ENCODE measurements at places on chromosomes 4 and X.

GRCh38 chrX:123803331-123803983 is 56.4 kb upstream of the XIAP start:
- DNase-seq = no peak

- no peak for DNase-seq
These were observed 74.7 kb upstream of the GATB start for GRCh38 chr4:151835467-151835866.

GRCh38 chrX:74925225-74926088 is at the start of gene NEXMIF:
Gene NEXMIF (minus strand): TSS chrX:74925452.
- DNase-seq = peak; percentile 61

DNA sequence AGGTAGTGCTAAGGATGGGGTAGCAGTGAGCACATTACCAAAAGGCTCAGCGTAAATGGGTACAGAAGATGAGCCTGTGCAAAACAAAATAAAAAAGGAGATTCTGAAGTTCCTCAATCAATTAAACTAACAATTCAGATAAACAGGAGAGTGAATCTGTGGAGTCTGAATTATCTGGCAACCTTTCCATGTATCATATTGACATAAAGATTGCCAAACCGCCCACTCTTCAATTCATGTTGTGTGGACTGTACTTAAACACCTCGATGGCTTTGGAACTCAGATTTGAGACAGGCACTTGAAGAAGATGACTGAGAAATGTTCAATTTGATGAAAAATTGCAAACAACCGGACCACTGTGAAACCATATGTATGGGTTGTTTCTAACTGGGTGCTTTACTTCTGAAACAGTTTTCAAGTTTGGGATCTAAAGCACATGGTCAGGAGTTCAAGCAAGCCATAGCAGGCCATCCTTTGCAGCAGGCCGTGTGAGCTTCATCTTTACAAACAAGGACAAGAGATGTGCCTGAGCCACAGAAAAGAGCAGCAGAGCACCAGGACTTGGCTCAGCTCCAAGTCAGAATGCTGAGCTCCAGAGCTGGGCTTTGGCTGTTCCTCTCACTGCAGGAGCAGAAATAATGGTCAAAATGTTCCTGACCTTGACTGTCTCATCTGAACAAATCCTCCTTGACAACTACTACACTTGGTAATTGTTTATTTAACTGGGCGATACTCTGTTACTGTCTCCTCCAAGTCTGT is 108.1 kb downstream of the MGST2 start:
- DNase-seq = no peak

DNA sequence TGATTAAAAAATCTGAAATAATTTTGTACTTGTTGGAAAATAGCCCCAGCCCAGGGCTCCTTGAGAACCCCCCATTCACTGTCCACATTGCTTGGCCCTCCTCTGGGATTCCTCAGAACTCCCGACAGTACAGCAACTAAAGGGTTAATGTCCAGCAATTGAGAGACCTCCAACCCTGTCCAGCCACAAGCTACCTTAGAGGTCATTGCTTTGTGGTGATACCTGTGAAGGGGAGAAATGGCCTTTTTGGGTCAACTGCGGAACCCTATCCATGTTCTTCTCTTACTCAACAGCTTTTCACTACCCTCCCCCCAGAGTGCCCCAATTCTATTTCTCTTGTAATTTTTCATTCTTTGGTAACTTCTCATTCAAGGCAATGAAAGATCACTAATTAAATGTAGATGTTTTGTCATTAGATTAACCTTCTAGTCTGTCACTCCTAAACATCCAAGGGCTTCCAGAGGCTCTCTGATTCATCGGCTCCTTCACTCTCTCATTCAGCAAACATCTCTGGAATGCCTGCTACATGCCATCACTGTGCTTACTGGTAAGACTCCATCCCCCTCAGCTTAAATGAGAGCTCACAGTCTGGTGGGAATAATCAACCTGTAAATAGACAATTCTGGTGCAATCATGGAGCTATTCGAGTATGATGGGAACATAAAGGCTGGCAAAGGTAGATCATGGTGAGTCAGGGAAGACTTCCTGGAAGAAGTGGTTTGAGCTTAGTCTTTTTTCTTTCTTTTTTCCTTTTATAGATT is 241.4 kb upstream of the PGRMC2 start:
- DNase-seq = no peak

DNA sequence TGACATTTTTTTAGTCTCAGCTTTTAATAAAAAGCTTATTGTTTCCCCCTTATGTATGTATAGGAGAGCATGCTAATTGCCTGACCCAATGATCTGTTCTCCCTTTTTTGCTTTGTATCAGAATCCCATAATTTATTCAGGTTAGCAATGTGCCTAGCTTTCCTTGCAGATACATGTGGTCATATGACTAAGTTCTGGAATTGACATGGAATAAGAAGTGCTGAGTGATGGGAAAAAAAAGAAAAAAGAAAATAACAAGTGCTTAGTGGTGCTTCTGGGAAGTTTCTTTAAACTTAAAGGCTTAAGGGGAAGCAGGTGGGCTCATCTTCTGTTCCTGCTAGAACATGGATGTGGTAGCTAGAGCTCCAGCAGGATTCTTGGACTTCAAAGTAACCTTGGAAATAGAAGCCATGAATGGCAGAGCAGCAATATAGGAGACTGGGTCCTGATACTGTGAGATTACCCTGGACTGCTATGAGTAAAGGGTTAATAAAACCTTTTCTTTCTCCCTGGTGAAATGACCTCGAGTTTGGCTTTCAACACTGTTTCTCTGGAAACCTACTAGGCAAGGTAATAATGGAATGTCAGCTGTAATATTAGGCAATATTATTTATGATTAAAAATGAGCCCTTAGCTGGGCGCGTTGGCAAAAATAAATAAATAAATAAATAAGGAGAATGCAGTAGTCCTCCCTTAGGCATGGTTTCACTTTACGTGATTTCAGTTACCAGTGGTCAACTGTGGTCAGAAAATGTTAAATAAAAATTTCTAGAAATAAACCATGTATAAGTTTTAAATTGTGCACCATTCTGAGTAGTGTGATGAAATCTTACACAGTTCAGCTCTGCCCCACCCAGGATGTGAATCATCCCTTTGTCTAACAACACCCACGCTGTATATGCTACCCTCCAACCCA is 16.7 kb upstream of the RBM41 start:
- DNase-seq = no peak

DNA sequence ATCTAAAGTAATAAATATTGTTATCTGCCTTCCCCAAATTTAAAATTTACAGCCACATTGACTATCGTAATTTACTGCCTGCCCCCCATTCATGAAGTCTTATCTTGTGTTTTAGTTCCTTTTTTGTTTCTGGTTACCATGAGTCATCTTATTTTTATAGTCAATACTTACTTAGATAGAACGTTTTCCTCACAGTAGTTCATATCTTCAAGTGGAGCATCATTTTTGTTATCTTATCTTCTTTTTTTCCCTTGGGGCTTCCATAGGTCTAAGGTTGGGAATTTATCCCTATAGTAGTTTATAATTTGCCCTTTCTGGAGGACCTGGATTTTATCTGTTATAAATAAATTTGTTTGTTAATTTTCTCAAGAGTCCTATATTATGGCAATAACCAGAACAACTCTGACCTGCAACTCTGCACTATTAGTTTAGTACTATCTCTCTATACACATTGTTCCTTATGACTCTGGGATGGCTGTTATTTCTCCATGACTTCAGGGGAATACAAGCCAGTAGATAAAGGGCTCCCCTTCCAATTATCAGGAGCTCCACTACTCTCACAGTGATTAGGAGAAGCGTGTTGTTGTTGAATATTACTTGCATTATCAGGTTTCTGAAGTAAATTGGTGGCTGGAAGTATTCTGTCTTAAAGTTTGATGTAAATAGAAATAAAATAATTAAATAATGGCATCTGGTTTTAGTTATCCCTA is 330.6 kb downstream of the GALNTL6 start:
- no peak for DNase-seq

DNA sequence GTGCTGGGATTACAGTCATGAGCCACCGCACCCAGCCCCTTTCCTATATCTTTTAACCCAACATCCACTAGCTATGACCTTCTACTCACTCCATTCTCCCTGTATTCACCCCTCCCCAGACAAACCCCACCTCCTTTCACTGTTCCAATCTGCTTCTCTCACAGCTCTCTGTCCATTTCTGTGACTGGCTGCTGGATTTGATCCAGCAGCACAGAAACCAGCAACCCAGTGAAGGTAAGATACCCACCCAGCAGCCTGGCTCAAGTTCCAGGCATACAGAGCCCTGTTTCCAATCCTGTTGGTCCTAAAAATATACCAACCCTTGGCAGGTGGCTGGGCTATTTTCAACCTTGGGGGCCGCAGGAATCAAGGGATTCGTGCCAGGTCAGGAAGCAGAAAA is 56.9 kb upstream of the SMIM10 start:
- DNase-seq = no peak

DNA sequence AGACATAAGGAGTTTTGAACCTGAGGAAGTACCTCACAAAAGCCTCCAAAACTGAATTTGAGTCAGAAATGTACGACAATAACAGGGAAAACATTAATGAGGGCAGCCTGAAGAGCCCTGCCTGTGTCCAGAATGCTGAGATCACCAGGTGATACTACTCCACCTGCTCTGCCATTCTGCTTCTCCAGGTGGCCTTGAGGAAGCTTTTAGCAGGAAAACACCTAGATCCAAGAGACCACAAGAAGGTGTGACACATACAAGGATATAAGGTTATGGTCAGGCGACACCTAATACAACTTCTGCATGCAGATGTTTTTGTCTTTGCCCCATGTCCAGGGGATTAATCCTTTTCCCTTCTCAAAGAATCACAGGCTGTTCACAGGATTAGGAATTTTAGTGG is 15.3 kb downstream of the SOWAHB start:
- no peak for DNase-seq

GRCh38 chr4:112516066-112516470 is at the start of gene NEUROG2:
Gene NEUROG2 (minus strand): TSS chr4:112516180. CDS start chr4:112515475, 705 bp downstream.
- no peak for DNase-seq

DNA sequence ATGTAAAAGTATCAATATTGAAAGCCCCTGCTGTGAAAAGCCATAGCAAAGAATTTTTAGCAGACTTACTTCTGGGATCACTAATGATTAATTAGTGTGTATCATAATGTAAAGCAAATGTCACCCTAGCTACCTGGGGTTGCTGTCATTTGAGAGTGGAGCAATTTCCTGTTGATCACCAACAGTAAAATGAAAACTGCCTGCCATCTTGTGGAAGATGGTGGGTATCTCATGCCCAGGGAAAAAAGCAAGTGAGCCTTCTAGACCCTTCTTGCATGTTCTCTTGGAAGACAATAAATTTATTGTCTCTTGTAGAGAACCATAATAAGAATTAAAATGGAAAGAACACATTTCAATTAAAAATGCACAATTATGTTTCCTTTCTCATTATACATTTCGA is 360.2 kb downstream of the ZIC3 start:
- DNase-seq = peak; percentile 15

GRCh38 chr4:74618659-74619058 is 173.7 kb downstream of the AREG start:
- no peak for DNase-seq

GRCh38 chrX:149992918-149993317 is 54.6 kb upstream of the EOLA2 start:
- no peak for DNase-seq

DNA sequence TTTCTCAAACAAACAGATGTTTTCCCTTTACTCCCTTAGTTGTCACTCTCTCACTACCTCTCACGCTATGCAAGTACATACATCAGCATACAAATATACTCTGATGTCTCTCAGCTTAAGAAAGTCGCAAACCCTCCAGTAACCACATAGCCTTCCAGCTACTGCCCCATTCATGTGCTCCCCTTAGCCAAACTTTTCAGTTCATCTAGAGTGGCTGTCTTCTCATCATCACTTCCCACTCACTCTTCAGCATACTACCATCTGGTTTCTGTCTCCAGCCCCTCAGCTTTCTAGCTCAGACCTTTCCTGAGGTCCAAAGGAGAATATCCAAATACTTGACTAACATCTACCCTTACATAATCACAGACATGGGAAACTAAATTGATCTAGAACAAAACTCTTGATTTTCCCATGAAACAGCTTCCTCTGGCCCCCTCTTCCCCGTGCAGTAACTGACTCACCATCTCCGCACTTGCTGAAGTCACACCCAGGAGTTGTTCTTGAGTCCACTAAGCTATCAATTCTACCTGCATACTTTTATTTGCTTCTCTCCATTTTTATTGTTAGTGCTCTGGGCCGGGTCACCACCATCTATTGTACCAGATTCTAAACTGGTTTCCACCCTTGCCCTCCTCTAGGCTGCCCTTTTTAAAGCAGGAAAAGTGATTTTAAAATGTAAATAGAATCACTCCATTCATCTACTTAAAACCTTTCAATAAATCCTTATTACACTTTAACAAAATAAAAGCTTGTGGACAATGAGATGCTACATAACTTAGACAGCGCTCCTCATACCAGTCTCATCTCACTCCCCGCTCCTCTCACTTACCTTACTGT is 57.2 kb downstream of the CASP6 start:
- DNase-seq = no peak

DNA sequence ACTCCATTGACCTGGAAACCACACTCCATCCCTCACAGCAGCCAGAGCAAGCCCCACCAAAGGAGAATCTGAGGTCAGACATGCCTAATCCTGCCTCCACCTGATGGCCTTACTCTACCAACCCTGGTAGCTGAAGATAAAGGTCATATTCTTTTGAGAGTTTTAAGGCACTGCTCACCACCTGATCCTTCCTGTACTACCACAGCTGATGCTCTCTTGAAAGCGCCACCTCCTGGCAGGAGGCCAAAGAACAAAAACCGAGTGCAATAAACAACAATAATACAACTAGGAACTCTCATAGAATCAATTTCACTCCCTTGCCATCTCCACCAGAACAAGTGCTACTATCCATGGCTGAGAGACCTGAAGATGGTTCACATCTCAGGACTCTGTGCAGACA is 301.6 kb downstream of the NAF1 start:
- no peak for DNase-seq

DNA sequence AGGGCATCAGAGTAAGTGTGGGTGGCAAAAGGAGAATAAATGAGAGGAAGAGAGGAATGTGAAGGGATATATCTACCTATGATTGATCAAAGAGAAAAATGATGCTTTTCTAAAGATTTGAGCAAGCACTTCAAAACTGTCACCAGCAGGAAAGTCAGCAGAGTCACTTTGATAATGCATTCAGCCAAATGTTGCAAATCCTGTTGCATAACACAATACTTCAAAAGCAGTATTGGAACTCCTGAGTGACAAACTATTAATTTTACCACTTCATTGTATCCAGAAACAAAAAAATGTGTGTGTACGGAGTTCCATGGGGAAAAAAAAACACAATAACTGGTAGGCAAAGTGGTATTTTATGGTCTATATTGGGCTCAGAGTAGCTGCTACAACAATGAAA is 160.3 kb downstream of the EMCN start:
- DNase-seq = no peak

- no peak for DNase-seq
These were observed 29.0 kb upstream of the LGI2 start for GRCh38 chr4:25059791-25060190.

DNA sequence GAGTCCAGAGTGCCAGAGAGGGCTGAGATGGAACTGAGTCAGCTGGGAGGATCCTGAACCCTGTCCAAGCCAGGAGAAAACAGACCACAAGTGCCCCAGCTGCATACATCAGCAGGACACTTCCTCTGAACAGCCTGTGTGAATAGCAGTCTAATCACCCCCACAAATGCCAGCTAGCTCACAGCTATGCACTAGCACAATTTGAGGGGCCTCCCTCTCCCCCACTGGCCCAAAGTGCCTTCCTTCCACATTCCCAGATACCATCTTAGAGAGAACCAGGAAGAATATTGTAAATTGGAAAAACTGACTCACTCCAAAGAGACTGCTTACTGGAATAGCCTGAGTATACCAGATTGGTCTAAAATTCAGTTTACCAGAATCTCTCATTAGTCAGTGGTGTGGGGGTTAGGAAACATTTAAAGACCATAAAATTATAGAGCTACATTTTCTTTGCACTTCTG is 292.6 kb upstream of the KLF3 start:
- DNase-seq = no peak

- no peak for DNase-seq
These were observed 210.0 kb upstream of the STK26 start for GRCh38 chrX:131812847-131813825.
